ENCODE measurements at places on chromosomes 1 and 21.

DNA sequence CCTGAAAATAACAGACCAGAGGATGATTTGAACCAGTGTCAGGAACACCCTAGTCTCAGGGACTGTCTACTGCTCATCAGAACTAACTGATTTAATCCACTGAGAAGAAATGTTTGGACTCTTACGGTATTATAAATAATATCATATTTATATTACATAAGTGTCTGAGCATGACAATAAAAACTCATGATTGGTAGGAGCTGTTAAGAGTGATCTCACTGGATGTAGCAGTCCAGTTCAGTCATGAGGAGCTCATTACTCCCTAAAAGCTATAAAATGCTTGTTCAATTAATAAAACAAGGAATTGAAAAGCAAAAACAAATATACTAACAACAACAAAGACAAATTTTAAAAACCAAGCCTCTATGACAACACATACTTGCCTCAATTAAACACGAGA is 68.8 kb upstream of the BCL9 start:
- DNase-seq, result no peak

DNA sequence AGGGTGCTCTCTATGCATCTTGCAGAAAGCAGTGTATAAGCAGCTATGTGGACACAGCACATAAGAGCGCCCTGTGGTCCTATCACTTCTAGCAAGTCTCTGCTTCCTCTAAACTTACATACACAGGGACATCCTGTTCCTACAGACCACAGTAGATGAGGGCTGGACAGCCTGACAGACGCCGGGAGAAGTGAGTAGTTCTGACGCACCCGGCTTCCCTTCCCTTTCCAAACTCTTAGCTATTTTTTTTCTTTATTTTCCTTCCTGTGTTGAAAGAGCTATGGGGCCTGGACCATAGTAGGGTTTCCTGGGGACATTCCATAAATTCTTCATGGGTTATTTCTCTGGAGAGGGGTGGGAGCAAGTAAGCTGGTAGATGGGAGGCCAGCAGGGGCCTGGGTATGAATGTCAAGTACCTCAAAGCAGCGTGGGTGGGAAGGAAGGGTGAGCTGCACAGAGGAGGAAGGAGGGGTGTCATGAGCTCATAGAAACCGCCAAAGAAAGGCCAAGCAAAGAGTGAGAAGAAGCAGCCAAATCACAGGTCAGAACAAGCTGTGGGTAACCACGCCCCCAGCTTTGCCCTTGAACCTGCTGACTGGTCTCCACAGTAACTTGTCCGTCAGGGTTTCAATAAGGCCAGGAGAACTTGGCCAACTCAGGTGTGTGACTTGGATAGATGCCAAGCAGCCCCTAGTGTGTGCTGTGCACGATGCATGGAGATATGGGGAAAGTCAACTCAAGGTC is 36.6 kb downstream of the PLXNA2 start:
- no peak for DNase-seq

GRCh38 chr21:46124926-46125845 is 27.3 kb downstream of the COL6A2 start:
- peak; percentile 26 for DNase-seq

- DNase-seq, result no peak
Observed at GRCh38 chr1:64505944-64506655, 36.2 kb downstream of the CACHD1 start.

GRCh38 chr1:118073648-118074435 is 111.2 kb downstream of the SPAG17 start:
- DNase-seq, result no peak

DNA sequence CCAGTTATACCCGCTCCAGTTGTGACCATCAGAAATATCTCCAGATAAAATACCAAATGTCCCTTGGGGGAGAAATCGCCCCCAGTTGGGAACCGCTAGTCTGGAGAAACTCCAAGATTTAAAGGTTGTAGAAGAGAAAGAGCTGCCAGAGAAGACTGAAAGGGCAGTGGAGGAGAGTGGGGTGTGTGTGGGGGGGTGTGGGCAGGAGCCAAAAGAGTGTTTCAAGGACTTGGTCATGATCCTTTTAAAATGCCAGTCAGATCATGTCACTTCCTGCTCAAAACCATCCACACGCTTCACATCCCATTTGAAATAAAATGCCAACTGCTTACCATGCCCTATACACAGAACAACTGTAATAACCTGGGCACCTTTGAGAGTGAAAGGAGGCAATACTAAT is 3.4 kb upstream of the HEYL start:
- DNase-seq, result peak; percentile 46

GRCh38 chr1:58683519-58683918 is 16.3 kb downstream of the MYSM1 start:
- no peak for DNase-seq

DNA sequence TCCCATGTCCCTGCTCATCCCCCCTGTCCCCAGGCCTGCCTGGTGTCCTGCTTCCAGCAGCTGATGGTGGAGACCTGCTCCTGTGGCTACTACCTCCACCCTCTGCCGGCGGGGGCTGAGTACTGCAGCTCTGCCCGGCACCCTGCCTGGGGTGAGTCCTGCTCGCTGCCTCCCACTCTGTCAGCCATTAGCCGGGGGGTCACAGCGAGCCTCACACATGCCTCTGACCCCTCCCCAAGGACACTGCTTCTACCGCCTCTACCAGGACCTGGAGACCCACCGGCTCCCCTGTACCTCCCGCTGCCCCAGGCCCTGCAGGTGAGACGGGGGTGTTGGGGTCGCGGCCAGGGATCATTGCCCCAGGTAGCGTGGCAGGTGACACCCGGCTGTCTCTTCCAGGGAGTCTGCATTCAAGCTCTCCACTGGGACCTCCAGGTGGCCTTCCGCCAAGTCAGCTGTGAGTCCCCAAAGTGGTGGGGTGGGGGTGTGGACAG is 10.0 kb downstream of the SCNN1D start:
- DNase-seq, result peak; percentile 84

GRCh38 chr1:175968486-175969172 is 225.2 kb upstream of the TNR start:
- DNase-seq, result no peak

DNA sequence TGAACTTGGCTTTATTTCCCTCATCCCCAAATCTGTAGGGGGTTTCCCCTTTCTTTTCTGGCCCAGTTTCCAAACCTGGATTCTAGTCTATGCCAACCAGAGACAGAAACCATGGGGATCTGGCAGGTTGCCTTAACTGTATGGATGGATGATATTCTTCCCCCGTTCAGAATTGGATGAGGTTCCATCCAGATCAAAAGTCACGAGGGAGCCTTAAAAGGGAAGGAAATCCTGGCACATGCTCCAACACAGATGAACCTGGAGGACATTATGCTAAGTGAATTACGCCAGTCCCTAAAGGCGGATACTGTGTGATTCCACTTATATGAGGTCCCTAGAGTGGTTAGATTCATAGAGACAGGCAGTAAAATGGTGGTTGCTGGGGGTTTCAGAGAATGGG is 124.4 kb downstream of the HUNK start:
- no peak for DNase-seq

Data from heart left ventricle (tissue), 16 donors.